ENCODE measurements at places on chromosomes 5 and 9. TPM values are rescaled to one million over a fixed set of nuclear protein-coding genes. Genes with fewer than 3 reads are reported as not detected.

GRCh38 chr5:76805821-76806505 is 12.9 kb upstream of the F2RL1 start:
- no peak for DNase-seq

DNA sequence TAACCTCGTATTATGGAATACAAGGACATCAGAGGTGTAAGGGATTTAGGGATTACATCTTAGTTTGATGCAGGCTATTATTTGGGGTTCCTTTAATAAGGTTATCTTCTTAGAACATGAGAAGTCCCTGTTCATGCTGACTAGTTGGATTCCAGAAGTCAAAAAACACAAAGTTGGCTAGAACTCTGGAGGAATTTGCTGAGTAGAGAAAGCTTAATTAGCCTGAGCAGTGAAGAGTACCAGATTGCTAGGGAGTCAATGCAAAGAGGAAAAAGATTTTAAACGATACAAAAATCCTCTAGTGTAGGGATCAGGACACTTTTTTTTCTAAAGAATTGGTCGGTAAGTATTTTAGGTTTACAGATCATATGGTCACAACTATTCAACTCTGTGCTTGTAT is 1872.5 kb upstream of the C9orf72 start:
- no peak for DNase-seq

DNA sequence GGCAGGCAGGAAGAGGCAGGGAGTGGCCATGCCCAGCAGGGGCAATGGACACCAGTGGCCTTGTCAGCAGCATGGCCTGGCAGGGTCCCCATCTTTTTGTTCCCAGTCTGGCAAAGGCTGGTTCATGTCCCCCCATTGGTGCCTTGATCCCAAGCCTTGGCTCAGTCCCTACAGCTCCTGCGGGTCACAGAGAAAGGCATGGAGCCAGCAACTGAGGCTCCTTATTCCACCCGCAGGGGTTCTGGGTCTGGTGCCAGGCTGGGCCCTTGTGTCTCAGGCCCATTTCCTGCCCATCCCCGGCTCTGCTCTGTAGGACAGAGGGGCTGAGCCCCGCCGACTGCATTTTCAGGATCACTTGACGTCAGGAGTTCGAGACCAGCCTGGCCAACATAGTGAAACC is 14.0 kb downstream of the TRIM14 start:
- no peak for DNase-seq

DNA sequence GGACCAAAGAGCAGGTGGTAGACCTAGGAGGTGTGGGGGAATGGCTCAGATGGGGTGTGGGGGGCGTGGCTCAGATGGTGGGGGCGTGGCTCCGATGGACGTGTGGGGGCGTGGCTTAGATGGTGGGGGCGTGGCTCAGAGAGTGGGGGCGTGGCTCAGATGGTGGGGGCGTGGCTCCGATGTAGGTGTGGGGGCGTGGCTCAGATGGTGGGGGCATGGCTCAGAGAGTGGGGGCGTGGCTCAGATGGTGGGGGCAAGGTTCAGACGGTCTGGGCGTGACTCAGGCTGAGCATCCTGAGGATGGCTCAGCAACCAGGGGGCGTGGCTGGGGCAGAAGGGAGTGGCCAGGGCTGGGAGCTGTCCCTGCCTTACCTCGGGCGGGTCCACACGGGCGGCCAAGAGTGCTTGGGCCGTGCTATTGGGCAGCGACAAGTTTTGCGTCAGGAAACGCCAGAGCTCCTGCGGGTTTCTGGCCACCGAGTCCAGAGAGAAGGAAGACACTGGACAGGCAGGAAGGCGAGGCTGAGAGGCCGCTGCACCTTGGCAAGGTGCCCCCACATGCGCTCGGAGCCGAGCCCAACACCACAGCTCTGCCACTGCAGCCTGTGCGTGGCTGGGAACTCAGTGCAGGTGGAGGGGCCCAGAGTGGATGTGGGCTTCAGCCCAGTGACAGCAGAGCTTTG is 5.9 kb downstream of the ABCA2 start:
- DNase-seq, result no peak

The DAPK1 gene
- polyA plus RNA-seq, result 61.1 TPM

DNA sequence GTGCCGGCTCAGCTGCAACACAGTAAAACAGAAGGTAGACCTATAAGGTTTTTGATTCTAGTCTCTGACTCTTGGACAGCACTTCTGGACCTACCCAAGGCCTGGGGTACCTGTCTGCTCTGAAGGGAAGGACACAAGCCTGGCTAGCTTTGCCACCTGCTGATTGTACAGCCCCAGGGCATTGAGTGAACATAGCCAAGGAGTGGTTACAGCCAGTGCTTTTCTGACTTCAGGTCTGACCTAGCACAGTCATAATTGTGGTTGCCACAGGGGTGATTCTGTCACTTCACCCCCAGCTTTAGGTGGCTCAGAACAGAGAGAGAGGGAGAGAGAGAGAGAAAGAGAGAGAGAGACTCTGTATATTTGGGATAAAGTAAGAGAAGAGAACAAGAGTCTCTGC is 118.4 kb downstream of the PLCXD3 start:
- no peak for DNase-seq

The TPPP gene
- polyA plus RNA-seq, result 4.3 TPM

DNA sequence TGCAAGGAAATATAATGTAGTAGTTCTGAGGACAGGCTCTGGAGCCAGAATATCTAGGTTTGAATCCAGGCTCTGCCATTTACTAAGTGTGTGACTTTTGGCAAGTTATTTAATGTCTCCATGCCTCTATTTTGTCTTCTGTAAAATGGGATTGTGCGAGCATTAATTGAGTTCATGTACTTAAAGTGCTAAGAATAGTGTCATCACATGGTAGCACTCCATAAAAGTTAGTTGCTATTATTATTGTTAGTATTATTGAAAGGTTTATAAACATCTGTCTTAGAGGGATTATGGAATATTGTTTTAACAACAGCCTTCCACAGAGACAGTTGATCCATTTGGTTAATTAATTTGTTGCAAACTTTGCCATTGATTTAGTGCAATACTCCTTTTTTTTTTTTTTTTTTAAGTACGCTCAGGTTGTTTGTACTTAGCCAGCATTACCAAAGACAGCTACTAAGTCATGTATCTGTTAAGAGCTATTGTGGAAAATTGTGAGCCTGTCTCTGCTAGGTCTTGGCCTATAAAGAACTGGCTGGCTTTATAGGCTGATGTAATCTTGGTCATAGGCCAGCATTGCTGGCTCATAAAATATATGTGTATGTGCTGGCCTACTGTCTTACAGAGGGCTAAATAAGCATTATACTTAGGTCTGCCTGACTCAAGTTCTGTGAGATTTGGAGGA is 174.7 kb downstream of the WDR70 start:
- DNase-seq, result no peak

DNA sequence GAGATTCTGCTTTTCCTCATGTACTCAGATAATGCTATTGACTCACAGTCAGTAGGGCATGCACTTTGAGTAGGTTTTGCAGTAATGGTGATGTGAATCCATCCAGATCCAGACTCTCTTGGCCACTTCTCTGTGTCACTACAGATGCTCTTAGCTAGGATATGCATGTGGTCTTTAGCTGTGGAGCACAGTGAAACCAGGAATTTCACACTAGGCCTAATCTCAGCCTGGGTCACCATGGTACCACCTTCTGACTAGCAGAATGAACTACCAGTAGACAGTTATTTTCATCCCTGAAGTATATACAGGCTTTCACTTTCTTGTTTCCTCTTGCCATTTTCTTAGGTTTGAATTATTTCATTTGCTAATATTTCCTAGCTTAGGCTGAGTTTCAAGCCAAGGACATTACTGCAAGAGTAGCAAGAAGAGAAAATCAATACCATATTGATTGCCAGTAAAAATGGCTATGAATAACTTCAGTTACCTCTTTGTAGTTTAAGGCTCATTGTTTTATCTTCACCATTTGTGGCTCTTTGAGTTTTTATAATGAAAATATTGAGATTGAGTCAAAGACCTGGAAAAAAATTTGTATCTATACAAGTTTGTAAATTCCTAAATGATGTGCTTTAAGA is 28.4 kb upstream of the CSNK1G3 start:
- no peak for DNase-seq

- no peak for DNase-seq
Observed at GRCh38 chr5:165232509-165233028, 1727.2 kb downstream of the MAT2B start.

- no peak for DNase-seq
Observed at GRCh38 chr5:127313847-127314473, 23.4 kb downstream of the MEGF10 start.

DNA sequence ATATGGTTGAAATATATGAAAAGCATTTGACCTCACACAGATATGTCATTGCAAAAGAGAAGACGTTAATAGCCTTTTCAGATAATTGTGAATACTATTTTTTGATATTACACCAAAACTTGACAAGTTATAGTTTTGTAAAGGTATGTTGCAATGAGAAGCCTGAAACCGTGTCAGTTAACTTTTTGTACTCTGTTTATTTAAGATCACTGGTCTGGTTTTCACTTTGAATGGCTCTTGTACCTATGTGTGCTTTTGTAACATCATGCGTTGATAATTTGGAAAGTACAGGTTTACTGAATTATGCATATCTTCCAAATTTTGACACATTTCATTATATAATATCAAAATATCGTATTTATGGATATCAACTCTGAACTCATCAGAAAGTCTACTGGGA is 177.2 kb downstream of the PBX3 start:
- DNase-seq, result no peak

The ECM2 gene
- polyA plus RNA-seq, result 20.2 TPM

DNA sequence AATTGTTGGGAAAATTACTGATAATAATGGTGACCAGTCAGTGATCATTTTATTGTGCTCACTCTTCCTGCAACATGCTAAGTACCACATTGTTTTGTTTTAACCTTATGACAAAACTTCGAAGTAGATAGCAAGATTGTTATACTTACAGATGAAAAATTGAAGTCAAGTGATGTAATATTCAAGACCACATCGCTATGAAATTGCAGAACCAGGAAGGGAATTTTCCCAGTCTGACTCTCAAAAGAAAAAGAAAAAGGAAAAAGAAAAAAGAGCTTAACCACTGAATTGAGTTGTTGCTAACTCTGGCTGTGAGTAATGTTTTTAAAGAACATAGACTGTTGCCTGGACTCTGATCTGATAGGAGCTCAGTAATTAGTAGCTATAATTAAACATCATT is 170.6 kb upstream of the HAPLN1 start:
- no peak for DNase-seq

The FCN2 gene
- polyA plus RNA-seq, result 0.95 TPM

The ATP6V1G1 gene
- polyA plus RNA-seq, result 239 TPM

GRCh38 chr5:164097749-164098148 is 592.3 kb downstream of the MAT2B start:
- DNase-seq, result no peak

GRCh38 chr5:109743770-109744212 is 54.1 kb downstream of the MAN2A1 start:
- DNase-seq, result no peak

DNA sequence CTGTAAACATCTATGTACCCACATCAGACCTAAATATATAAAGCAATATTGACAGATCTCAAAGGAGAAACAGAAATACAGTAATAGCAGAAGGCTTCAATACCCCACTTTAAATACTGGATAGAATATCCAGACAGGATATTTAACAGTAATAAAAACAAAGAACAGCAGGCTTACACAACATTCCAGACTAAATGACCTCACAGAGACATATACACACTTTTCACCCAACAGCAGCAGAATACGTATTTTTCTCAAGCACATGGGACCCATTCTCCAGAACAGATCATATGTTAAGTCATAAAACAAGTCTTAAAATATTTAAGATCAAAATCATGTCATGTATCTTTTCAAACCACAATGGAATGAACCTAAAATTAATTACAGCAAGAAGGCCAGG is 76.8 kb downstream of the CAMSAP1 start:
- no peak for DNase-seq

The PCDHGA5 gene
- polyA plus RNA-seq, result 2.5 TPM

- no peak for DNase-seq
Observed at GRCh38 chr5:67426961-67427849, 230.6 kb upstream of the CD180 start.

The TAF11L10 gene
- polyA plus RNA-seq, result not detected

GRCh38 chr5:138445547-138446271 is 6.9 kb downstream of the REEP2 start:
- DNase-seq, result no peak

The PCDHGA2 gene
- 7.4 TPM for polyA plus RNA-seq

GRCh38 chr5:160108124-160108523 is 11.1 kb downstream of the PWWP2A start:
- no peak for DNase-seq

The OR1B1 gene
- polyA plus RNA-seq, result not detected

The KIF27 gene
- polyA plus RNA-seq, result 25.1 TPM

DNA sequence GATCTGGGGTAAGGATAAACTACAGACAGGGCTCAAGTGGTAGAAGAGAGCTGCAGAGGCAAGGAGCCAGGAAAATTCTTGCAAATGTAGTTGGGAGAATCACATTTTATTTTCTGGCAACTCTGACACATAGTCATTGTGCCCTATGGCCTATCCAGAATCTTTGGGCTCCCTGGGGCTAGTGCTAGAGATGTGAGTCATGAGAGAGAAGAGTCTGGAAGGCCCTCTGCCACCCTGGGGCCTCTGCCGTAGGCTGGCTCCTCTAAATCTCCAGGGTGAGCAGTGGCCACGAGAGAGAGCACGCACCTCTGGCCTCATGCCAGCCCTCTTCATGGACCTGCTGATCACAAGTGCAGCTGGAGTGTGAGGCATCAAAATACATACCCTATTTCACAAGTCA is 74.3 kb upstream of the SSBP2 start:
- DNase-seq, result no peak

The SMIM33 gene
- not detected for polyA plus RNA-seq

DNA sequence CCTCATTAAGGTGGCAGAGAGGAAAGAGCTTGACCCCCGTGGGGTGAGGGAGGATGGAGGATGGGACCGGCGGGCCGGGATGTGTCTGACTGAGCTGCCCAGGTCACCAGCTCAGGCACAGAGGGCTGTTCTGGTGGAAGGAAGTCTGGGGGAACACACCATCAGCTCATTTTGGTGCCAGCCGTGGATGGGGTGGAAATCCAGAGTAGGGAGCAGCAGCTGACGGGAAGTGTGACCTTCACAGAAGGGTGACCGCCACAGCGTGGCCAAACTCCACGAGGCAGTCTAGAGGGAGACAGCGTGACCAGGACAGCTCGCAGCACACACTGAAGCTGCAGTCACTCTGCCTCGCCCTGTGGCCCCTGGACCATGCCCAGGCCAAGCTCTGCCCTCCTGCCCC is 45.3 kb upstream of the PHYKPL start:
- DNase-seq, result no peak

GRCh38 chr5:147189109-147189424 is 45.8 kb upstream of the STK32A start:
- no peak for DNase-seq

The DBH gene
- 1.2 TPM for polyA plus RNA-seq

DNA sequence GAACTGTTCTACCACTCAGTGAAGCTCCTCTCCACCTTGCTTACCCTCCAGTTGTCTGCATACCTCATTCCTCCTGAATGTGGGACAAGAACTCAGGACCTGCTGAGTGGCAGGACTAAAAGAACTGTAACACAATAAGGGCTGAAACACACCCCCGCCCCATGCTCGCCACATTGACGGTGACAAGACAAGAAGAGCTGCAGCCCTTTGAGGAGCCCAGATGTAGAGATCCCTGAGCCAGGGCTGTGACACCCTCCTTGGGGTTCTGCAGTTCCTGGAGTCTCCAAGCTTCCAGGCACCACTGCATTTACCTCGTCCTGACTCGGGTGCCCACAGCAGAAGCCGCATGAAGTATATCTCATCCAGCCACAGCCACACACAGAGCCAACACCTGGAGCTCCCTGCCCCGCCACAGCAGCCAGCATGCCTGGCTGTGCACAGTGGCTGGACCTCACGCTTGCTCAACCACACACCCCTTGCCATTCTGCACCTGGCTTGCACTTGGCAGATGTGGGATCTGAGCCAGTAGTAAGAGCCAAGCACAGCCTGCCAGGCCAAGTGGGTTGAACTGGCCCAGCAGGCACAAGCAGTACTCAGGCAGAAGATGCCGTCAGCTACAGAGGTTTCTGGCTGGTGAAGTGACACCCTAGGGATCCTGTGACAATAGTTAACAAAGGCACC is 166.1 kb downstream of the RNF180 start:
- DNase-seq, result no peak
